NCI-H460 (cell line): ENCODE measurements at places on chromosomes 4 and X. TPM values are rescaled to one million over a fixed set of nuclear protein-coding genes. Genes with fewer than 3 reads are reported as not detected.

The PRKG2 gene
- 2.9 and 3.3 TPM in 2 replicates for total RNA-seq

The CT45A2 gene
- total RNA-seq: not detected in 2 replicates

The IDUA gene
- total RNA-seq: 6.9 and 8.9 TPM in 2 replicates

The SEPTIN11 gene
- 28.6 and 32.2 TPM in 2 replicates for total RNA-seq

The BST1 gene
- total RNA-seq: 10.2 and 11.1 TPM in 2 replicates

The DSPP gene
- not detected in 2 replicates for total RNA-seq

The DCAF12L2 gene
- 1.2 and 1.3 TPM in 2 replicates for total RNA-seq

The IRS4 gene
- total RNA-seq: not detected in 2 replicates

The SATL1 gene
- 0.17 and 0.37 TPM in 2 replicates for total RNA-seq
